ENCODE measurements at places on chromosomes 4 and X. TPM values are rescaled to one million over a fixed set of nuclear protein-coding genes. Genes with fewer than 3 reads are reported as not detected.

- DNase-seq, result no peak
Observed at GRCh38 chrX:94051926-94052325, 377.9 kb downstream of the FAM133A start.

CNKSR2 gene
- total RNA-seq, result not detected

DNA sequence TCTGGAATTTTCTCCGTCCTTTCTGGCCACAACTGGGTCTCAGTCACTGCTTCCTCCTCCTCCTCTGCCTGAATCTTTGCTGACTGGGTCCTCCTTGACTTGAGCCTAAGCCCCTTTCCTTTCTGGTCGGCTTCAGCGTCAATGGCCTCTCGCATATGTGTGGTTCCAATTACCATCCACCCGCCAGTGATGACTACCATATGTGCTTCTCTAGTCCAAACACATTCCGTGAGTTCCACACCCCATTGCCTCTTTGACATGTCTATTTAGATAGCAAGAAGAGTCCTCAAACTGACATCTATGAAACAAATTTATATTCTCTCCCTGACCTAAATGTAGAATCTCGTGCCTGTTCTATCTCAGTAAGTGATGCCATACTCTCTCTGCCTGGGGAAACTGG lies 19.8 kb downstream of the MXRA5 start:
- DNase-seq, result no peak

DNA sequence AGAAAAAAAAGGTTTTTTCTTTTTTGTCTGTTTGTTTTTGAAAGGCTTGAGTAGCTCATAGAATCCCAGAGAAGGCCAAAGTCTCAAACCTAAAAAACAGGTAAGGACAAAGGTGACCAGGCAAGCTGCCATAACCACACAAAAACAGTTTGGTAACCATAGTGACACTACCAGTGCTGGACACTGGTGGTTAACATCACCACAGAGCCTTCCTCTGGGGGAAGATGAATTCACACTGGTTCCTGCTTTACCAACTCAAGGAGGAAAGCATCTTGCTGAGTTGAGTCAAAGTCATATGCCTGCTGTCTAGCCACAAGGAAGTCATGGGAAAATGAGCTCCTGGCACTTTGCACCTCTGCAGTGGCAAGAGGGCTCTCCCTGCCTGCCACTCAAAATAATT lies 32.5 kb downstream of the IDS start:
- no peak for DNase-seq

TLR1 gene
- 0.41 TPM for total RNA-seq

DNA sequence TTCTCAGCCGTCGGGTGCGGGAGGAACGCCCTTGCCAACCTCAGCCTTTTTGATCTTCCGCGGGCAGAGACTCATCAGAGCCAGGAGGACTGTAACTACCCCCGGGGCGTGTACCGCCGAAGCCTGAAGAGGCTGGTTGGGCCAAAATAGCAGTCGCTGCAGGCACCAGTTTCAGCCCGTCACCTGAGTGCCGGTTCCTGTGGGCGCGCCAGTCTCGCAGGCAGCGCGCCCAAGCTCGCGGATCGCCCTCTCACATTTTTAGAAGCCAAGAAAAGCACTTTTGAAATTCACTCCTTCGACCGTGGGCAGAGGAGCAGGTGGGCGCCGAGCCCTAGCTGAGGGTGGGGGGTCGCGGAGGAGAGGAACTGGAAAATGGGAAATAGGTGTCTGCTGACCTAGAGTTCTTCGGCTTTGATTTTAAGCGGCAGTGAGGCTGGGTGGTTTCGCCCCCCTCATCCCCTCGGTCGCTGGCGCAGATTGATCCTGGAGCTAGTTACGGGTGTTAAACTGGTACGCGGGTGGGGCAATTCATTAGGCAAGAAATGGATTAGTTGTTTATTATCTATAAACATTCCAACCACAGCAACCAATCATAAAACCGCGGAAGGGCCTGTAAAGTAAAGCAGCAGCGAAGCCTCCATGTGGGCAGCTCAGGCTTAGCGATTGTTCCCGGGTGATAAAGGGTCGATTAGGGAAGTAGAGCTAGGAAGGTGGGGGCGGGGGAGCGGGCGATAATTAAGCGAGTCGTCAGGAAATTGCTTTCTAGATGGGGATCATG lies 69.2 kb downstream of the FBXO8 start:
- no peak for DNase-seq

DNA sequence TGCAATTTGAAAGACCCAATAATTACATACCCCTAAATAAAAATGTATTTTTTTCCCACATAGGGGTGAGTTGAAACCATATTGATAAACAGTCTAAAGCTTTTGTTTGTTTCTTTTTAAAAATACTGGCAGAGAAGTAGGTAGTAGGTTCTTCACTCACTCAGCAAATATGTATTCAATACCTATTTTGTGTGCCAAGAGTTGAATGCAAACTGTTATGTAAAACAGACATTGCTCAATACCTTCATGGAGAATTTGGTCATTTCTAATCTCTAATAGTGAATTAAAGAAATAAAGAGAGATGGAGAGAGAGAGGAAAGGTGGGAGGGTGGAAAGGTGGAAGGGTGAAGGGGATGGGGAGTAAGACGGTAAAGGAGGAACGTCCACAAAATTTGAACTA lies 589.9 kb upstream of the GNPDA2 start:
- DNase-seq, result no peak

DNA sequence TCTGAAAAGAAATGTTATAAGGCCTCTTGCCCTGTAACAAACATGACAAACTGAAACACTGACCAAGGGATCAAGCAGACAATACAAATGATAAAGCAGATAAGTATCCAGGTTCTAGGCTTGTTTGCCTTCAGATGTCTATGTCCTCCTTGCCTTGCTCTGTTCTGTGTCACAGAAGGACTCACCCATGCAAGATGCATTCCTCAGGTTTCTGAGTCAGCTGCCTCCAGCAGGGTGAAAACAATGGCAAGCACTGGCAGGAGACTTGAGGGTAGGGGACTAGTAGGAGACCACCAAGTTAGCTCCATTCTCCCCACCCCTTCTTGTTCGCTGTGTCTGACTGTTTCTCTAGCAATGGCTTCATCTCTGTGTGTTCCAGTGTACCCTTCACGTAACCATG lies 76.6 kb upstream of the CXXC4 start:
- peak; percentile 70 for DNase-seq

SMIM31 gene
- total RNA-seq, result not detected

CRLF2 gene
- total RNA-seq, result not detected

- no peak for DNase-seq
Observed at GRCh38 chrX:86714441-86714840, 566.2 kb downstream of the DACH2 start.

GRCh38 chr4:80484712-80485111 lies 149.2 kb downstream of the CFAP299 start:
- DNase-seq, result no peak

FMR1NB gene
- total RNA-seq, result not detected

- no peak for DNase-seq
Observed at GRCh38 chr4:95544113-95545103, 4.4 kb downstream of the UNC5C start.

GRCh38 chr4:56743550-56743949 lies 62.5 kb upstream of the HOPX start:
- DNase-seq, result no peak

DNA sequence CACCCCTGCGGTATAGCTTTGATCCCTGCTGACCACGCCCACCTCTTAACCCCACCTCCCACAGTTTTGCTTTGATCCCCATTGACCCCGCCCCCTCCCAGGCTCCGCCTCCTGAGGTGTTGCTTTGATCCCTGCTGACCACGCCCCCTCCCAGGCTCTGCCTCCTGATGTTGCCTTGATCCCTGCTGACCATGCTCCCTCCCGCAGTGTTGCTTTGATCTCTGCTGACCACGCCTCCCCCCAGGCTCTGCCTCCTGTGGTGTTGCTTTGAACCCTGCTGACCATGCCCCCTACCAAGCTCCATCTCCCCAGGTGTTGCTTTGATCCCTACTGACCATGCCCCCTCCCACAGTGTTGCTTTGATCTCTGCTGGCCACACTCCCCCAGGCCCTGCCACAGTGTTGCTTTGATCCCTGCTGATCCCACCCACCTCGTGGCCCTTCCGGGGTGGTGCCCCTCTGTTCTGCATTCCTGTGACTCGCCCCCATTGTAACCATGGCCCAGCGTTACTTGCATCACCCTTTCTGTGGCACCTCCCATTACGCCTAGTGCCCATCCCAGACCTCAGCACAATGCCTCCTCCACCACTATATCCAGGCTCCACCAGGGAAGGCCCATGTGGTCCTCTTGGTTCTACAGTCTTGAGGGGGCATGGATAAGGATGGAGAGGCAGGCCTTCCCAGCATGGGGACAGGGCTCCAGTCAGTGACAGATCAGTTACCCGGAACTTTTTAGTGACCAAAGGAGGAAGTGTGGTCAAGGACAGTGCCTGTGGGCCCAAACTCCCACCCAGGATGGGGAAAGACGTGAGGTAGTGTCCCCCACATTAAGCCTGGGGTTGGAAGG lies 70.8 kb downstream of the ADRA2C start:
- DNase-seq, result no peak

ETNPPL gene
- total RNA-seq, result not detected

GRCh38 chr4:185004562-185005218 lies 13.6 kb upstream of the HELT start:
- no peak for DNase-seq

GRCh38 chrX:9351126-9351525 lies 113.7 kb upstream of the TBL1X start:
- no peak for DNase-seq

GRCh38 chrX:109760922-109761250 lies 27.8 kb upstream of the ACSL4 start:
- no peak for DNase-seq

DNA sequence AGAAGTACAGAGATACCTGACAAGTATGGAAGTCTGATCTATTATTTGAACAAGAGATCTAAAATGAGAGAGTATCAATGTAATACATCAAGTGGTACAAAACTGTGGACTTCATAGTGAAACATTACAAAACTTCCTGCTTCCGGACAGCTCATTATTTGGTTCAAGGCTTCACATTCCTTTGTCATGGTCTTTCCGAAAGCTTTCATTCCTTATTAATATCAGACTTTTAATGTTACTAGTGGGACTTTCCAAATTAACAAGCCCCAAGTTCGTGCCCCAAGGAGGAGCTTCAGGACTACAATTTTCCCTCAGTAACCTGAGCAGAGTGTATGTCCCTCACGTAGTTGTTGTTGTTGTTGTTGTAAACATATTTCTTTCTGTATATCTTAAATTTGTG lies 1.2 kb downstream of the CHIC2 start:
- DNase-seq, result no peak

- no peak for DNase-seq
Observed at GRCh38 chrX:7711167-7711566, 131.8 kb upstream of the VCX start.

GIMD1 gene
- not detected for total RNA-seq

DNA sequence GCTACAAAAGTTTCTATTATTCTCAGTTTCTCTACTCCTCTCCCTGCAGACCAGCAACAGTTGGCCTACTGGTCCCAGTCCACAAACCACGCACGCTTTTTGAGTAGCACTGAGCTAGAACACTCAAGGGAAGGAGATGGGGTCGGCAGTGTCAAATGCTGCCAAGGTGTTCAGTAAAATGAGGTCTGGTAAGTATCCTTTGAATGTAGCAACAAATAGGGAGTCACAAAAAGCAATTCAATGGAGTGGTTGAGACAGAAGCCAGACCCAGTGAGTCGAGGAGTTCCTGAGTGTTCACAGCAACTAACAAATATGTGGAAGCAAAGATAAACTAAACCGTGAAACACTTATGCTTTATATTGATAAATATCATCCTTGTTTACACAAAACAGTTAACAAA lies 355.7 kb downstream of the MID1IP1 start:
- no peak for DNase-seq

PAGE1 gene
- not detected for total RNA-seq

- no peak for DNase-seq
Observed at GRCh38 chr4:85708468-85708867, 233.5 kb downstream of the ARHGAP24 start.

SOWAHB gene
- total RNA-seq, result not detected

BCORL1 gene
- 0.47 TPM for total RNA-seq

JCHAIN gene
- not detected for total RNA-seq

GRCh38 chrX:25175171-25175570 lies 159.4 kb upstream of the ARX start:
- no peak for DNase-seq

GPC3 gene
- 5.7 TPM for total RNA-seq

GRCh38 chr4:76251441-76252270 lies at the start of gene FAM47E:
Gene FAM47E (plus strand): TSS chr4:76251721. CDS start chr4:76251747, 26 bp downstream.
- DNase-seq, result peak; percentile 53

DNA sequence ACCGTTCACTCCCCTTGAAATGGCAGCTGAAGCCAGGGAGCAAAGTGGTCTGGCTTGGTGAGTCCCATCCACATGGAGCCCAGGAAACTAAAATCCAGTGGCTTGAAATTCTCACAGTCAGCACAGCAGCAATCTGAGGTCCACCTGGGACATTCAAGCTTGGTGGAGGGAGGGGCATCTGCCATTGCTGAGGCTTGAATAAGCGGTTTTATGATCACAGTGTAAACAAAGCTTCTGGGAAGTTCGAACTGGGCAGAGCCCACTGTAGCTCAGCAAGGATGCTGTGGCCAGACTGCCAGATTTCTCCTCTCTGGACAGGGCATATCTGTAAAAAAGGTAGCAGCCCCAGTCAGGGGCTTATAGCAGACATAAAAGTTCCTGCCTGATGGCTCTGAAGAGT lies 15.5 kb upstream of the FAAH2 start:
- DNase-seq, result no peak

DNA sequence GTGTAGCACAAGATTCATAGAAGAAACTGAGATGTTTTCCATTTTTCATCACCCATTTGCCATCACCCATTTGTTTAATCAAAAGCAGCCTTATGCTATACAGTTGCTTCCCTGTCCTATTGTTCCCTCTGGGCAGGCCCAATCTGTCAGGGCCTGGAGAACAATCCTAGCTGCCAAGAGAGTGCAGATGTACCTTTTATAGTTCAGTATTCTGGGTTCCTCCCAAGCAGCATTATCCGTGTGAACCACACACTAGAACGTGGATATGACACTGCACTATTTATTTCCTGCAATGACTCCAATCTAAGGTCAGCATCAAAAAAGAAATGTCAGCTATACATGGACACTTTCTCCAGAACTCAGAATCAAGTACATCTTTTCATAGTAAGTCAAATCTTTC lies 269.0 kb downstream of the ADGRA3 start:
- DNase-seq, result no peak

DNA sequence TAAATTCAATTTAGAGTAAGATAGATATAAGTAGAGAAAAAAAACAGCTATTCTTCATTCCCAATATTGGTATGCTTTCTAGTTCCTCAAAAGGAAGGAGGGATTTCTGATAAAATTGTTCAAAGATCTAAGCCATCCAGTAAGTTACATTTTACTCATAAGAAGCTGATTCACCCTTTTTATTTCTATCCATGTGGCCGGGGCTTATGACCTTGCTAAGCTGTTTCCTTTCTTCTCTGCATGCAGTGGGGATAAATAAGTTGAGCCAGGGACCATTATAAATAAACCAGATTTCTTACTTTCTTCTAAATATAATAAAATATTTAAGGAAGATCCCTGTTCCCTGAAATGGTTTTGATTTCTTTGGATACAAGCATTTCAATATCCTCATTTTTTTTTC lies 502.3 kb downstream of the PDHA2 start:
- no peak for DNase-seq

- DNase-seq, result no peak
Observed at GRCh38 chrX:8869812-8870211, 68.6 kb upstream of the FAM9A start.
